ENCODE measurements at places on chromosomes 5 and 9. TPM values are rescaled to one million over a fixed set of nuclear protein-coding genes. Genes with fewer than 3 reads are reported as not detected.

The CARTPT gene
- not detected for polyA plus RNA-seq

DNA sequence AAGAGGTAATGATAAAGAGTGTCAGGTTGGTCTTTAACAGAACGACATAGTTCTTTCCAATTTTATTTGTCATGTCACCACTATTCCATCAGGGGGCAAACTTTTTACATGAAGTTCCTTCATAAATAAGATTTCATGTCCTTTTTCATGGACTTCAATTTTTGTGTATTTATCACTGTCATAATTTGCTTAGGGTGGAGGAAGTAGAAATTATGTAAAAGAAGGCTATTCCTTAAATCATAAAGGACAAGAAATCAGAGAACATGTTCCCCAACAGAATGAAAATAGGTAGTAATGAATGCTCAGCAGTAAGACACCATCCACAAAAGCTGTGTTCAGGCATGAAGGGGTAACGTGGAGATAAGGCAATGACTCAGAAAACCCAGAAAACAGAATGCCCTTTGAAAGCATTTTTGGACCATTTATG is 72.7 kb downstream of the ZFAND5 start:
- no peak for DNase-seq

DNA sequence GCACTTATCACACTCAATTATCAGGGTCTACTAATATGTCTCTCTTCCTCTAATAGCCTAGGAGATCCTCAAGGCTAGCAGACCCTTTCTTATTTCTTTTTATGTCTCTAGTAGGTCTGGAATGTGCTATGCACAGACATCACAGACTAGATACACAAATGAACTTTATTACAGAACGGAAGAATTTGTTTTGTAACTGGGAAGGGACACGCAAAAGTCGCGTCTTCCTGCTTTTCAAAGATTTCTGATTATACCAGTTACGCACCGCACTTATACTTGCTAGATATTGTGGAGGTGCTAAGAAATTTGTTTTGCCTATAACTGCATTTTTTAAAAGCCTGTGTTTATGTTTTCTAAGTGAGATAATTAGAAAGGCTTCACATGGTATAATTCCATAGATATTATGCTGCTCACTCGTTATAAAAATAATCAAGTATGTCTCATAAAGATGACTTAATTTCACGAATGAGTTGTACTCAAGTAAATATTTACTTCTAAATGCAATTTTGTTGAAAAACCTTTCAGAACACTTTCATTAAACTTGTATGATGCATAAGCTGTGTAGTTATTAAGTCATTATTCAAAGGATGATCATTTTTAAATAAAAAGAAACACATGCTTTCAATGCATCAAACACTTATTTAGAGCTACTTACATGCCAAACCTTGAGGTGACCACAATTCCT is 662.6 kb downstream of the ACTL7B start:
- no peak for DNase-seq

DNA sequence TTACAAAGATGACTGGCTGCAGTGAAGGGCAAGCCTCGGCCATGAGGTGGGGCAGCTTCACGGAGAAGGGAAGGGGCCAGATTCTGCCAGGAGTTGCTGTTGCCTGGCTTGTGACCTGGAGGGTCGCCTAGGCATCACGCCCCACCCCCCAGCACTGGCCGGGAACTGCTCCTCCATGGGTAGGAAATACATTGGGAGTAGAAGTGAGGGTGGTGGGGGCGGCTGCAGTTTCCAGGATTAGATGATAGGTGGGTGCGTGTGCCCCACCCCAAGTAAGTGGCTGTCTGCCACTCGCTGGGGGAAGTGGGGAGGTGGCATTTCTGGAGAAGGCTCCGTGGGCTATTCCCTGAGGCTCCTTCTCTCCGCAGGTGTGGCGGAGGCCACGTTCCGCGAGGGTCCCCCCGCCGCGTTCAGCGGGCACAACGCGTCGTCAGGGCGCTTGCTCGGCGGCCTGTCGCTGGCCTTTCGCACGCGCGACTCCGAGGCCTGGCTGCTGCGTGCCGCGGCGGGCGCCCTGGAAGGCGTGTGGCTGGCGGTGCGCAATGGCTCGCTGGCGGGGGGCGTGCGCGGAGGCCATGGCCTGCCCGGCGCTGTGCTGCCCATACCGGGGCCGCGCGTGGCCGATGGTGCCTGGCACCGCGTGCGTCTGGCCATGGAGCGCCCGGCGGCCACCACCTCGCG is 16.9 kb downstream of the CRB2 start:
- no peak for DNase-seq

DNA sequence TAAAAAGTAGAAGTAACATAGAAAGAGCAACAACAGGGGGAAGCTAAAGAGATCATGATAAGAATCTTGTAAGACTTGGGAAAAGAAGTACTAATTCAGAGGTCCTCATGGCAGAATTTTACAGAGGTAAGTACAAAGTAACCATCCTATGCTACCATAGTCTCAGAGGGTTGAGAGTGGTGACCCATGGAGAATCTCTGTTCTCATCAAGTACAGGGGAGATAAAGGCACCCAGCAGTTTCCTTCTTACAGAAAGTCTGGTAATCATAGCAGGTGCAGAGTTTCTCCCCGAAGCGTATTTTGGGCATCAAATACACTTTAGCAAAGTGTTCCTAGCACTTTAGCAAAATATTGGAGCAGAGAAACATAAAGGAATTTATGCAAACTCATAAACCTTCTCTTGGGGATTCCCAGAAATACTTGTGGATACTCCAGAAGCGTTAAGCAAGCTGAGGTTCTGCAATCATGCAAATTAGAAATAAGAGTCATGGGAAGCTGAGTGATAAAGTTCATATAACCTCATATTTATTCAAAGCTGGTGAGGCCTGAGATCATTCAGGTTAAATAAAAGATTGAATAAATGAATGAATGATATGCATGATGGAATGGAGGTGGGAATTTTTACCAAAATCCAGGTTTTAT is 101.0 kb upstream of the SMC2 start:
- DNase-seq = no peak

DNA sequence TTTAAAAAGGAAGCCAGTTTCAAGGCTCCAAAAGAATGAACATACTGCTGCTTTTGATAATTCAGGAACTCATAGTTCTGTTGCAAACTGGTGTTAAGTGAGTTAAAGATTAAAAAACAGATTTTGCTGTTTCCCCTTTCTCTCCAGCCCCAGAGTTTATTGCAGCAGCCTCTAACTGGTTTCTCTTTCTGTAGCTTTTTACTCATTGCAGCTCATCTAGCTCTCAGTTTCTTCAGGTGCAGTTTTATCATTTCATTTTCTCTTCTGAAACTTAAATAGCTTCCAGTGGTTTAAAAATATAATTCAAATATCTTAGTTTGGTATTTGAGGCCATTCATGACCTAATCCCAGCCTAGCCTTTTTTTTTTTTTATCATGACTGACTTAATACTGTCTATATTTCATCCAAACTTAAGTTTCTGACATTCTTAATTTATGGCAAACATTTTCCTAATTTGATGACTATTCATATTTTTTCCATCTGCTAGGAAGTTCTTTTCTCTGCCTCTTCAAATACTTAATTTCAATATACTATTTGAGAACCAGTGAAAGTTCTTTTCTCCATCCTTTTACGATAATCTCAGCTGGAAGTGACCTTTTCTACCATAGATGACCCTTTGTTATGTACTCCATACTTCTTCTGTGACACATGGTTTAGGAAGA is 252.7 kb upstream of the GRIA1 start:
- no peak for DNase-seq

DNA sequence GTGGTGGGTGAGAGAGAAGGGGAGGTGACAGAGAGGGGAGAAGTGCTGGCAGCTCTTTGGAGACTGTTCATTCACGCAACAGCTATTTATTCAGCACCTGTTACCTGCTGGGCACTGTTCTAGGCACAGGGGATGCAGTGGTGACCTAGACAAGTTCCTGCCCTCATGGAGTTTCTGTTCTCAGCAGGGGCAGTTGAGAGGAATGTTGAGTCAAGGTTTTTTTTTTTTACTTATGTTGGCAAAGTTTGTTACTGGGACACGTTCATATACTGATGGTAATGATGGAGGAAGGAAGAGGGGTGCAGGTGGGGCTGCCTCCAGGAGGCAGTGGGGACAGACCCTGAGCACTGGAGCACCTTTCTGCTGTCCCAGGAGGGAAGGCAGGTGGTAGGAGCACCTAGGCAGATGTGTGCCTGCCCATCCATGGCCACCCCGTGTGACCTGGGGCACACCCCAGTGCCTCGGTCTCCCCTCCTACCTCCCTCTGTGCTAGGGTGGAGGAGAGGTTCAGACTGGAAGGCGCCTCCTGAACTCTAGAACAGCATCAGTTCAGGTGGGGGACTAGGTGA is 49.4 kb upstream of the SLC25A51 start:
- DNase-seq = no peak
